CD4-positive, alpha-beta T cell treated with Interleukin-17A for 4 hours (primary cell): ENCODE measurements at places on chromosomes 13 and 19.

DNA sequence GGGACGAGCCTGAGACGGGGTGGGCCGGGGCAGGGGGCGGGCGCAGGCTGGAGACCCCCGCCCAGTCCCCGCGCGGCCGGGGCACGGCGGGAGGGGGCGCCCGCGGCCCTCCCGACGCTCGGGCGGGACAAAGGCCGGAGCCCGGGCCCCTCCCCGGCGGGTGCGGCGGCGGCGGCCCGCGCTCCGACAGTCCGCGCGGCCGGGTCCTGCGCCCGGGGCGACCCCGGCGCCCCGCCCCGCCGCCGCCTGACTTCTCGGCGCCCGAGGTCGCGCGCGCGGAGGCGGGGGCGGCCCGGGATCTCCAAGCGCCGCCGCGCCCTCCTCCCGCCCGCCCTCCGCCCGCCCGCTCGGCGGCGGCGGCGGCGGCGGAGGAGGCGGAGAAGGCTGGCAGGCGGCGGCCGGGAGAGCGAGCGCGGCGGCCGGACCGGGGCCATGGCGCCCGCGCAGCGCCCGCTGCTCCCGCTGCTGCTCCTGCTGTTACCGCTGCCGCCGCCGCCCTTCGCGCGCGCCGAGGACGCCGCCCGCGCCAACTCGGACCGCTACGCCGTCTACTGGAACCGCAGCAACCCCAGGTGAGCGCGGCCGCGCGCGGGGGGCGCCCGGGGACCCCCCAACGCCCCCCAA, at the start of gene EFNA2:
Gene EFNA2 (plus strand): TSS at position 137 of the 624 bp plus-strand sequence. CDS start 296 bp downstream, at position 433.
- no peak for DNase-seq

DNA sequence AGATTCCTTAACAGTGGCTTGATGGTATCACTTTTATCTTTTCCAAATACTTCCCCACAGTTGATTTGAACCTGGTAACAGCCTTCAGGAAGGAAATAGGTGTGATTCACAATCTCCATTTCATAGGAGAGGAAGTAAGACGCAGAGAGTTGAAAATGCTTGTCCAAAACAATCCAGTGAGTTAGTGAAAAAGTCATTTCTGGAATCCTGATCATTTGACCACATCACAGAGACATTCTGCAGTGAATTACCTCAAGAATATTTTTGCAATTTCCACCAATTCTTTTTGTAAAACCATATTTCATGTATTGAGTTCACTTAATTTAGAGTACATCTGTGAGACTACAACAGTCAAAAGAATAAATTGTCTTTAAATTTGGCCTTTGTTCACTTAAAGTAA, 292.8 kb downstream of the DCLK1 start:
- no peak for DNase-seq

DNA sequence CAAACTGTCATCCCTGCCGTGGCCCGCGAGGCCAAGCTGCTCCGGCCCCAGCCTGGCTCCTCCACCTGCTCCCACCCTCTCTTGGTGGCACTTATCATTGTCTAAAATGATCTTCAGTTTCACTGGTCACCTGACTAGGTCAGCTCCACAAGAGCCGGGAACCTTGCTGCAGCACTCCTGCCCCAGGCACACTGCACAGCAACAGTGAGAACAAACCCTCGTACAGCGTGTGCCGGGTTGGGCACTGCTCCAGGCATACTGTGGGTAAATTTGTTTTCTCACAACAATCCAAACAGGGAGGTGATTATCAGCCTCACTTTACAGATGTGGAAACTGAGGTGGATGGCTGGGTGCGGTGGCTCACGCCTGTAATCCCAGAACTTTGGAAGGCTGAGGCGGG, 8.9 kb downstream of the DEDD2 start:
- no peak for DNase-seq

DNA sequence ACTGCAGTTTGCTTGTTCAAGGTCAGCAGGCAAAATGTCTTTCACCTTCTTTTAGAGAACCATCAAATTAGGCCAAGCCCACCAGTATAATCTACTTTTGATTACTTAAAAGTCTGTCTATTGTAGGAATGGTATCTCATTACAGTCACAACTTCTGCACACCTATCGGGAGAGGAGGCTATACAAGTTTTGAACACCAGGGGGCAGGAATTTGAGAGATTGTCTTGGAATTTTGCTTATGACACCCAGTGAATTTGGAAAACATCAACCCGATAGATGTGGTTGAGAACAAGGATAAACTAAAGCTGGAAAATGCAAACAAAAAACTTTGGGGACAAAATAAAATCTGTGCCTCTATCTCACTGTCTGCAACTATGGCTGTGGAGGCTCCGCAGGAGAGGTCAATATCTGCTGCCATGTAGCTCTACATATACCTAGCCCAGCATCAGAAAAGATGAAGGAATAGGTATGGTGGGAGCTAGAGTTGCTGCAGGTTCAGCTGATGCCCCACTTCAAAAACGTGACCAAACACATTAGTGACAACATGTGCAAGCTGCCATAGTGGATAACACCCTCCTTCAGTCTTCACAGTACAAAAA, 1299.2 kb upstream of the SPRY2 start:
- no peak for DNase-seq

GRCh38 chr13:33345842-33346241, 60.3 kb upstream of the STARD13 start:
- no peak for DNase-seq

DNA sequence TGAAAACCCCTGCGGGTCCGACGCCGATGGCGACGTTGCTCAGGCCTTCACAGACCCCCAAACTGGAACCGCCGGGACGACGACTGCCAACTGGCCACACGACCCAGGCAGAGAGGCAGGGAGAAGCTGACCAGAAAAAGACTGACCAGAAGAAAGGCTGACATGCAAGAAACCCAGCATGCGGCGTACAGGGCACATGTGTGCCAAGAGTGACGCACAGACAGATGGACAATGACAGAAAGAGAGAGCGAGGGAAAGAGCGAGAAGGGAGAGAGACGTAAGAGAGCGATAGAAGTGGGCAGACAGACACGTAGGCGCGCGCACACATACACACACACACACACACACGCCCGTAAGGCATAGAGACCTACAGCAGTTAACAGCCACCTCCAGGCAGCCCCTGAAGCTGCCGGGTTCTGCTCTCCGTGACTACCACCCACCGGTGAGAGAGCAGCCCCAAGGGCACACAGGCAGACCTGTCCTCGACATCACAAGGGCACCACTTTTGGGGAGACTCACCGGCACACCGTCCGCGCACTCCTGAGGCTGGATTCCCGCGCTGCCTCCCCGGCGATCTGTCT, 67.2 kb upstream of the ZNF527 start:
- DNase-seq: no peak

DNA sequence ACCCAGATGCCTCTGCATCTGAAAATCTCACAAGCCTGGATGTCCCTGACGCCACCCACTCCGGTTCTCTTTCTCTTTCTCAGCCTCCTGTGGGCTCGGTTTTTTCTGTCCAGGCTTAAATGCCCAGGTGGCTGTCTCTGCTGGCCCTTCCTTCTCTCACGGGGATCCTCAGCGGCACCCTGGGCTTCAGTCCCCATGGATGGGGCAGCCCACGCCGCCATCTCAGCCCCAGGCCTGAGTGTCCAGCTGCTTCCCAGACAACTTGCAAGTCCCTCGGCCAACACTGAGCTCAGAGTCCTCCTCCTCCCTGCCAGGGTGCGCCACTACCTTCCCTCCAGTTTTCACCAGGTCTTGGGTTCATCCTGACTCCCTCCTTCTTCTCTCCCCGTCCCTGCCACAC, 6.4 kb downstream of the FBN3 start:
- no peak for DNase-seq

DNA sequence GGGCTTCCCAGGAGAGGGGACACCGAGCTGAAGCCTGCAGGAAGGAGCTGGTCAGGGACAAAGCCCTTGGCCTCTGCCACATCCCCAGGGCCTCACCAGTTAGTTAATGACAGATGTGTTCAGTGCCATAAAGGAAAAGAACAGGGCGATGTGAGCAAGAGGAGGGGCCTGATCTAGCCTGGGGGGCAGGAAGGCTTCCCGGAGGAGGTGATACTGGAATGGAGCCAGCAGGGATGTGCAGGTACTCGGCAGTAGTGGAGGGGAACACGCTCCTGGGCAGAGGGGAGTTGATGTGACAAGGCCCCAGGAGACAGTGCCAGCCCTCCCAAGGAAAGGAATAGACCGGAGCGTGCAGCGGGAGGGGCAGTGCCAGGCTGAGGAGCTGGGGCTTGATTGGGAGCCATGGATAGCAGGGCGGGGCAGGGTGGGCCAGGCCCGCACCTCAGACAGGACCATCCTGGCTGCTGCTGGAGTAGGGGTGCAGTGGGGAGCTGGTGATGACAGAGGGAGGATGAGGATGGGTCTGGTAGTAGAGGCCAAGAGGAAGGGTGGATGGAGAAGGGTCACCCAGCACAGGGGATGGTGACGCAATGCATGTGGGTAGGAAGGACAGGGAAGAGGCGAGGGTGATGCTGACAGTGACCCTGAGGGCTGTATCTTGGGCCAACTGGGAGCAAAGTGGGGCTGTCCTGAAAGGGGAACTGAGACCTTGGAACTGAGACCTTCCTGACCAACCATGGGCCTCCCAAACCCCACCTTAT, 4.1 kb downstream of the C19orf33 start:
- no peak for DNase-seq

- DNase-seq: no peak
Measured at GRCh38 chr13:82867284-82867683, 1015.0 kb downstream of the SLITRK1 start.

DNA sequence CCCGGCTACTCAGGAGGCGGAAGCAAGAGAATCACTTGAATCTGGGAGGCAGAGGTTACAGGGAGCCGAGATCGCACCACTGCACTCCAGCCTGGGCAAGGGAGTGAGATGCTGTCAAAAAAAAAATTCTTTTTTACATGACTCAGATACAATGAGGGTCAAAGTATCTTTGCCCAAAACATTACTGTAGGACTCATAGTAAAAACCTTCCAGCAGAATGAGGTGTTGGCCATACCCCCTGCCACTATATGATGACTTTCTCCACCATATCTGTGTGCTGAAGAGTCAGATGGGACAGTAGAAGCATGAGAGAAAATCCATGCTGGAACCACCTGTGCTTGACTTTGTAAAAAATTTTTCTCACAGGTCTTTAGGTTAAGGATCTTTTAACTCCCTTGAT, 86.7 kb downstream of the COL4A2 start:
- DNase-seq: no peak

DNA sequence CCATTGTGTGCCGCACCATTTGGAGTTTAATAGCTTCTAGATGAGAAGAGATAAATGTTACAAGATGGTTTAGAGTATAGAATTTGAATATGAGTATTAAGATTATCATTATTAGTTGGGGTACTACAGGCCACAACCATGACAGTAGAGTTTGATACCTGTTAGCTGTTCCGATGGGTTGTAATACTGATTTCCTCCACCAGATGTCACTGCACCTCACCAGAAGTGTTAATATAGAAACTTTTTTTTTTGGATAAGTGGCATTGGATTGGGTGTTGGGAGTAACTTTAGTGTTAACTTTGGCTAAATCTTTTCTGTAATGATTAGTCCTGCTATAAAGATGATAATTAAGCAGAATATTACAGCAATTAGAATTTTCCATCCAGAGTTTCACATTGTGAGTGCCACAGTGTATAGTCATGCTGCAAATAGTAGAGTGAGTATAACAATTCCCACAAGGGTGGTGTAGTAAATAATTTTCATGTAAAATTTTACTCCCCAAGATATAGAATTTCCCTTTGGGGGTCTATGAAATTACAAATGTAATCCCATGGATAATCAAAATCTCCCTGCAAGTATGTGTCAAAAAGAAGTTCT, 56.3 kb downstream of the PSG3 start:
- peak; percentile 2 for DNase-seq

GRCh38 chr19:1063909-1064660, 2.9 kb upstream of the ARHGAP45 start:
- DNase-seq: peak; percentile 32

DNA sequence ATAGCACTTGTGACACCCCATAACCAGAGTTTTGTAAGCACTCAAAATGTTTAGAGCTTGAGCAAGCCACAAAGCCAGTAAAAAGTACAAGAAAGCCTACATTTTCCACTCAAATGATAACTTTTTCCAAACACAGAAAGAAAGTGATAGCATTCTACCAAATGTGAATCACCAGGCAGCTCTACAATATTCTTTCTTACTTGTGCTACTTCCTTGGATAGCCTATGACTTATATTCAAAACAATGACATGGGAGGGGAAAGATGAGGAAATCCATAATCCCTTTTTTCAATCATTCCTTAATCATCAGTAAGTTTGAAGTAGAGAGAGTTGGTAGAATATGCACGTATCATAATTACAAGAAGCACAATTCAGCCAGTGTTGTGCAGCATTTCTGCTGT, 650.8 kb upstream of the PCDH9 start:
- no peak for DNase-seq

DNA sequence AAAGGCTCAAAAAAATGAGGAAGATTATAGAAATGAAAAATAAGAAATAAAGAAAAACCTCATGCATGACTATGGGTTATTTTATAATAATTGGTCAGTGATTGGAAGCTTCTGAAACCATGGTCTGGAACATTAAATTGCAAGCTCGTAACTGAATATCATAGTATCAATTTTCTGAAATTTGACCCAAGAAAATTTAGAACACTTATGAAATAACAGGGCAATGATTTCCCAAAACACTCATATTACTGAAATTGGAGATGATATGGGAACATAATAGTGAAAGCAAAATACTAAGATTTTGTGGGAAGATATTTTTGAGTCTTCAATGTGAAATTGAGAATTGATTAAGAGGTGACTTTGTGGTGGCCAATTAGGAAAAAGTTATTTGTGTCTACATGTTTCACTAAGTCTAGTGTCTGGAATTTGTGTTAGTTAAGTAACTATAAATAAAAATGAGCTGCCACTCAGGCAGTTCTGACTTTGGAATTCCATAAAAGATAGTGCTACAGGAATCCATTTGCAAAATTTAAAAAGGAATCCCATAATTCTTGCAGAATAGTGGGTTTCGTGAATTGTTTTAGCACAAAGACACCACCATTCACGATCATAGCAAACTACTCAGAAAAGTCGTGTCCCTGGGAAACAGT, 603.0 kb downstream of the LMO7 start:
- no peak for DNase-seq

- no peak for DNase-seq
Measured at GRCh38 chr19:18946335-18946734, 5.3 kb upstream of the HOMER3 start.

DNA sequence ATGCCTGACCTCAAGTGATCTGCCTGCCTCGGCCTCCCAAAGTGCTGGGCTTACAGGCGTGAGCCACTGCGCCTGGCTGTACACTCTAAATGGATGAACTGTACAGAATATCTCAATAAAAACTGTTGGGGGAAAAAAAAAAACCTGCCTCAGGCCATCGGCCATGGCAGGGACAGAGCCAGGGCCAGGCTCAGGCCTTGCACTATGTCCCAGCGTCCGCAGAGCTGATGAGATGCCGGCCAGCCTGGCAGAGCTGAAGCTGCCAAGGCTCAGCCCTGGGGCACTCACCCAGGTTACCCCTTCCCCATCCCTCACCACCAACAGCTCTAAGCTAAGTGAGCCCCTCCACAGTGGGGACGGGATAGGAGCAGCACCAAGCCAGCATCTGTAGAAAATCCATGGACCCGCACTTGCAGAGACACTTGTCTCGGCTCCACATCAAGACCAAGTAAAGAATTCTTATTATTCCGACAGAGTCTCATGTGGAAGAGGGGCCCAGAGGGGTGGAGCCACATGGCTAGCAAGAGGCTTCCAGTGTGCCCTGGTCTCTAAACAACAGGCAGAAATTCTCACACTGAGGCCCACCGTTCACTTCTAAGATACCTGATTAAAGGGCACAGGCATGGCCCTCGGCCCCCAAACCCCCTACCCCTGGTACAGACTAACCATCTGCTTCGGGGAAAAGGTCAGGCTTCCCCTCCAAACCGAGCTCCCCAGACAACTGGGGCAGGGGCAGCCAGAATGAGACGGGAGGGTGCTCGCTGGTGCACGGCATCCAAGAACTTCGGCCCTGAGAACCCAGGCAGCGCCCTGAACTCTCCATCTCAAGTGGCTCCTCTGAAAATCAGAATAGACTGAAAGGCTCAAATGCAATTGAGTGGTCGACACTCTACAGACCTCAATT, 5.8 kb downstream of the PPP6R1 start:
- no peak for DNase-seq
